ENCODE measurements at places on chromosomes 6 and 20.

- DNase-seq: no peak
These were observed 163.2 kb upstream of the ARID1B start for GRCh38 chr6:156613996-156614395.

DNA sequence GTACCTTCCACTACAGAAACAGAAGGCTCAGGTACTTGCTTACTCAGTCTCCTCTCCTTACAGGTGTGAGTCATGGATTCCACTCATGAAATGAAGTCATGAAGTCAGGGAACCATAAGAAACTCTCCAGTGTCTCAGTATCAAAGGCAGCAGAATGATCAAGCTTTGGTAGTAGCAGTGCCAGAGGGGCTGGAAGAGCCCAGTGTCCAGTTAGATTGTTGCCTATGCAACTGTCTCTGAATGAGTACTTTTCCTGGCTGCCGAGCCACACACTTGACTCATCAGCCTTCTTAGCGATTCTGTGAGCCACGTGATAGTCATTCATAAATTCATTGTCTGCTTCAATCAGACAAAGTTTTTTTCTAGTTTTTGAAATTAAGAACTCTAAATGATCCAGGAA, 52.2 kb upstream of the DTNBP1 start:
- no peak for DNase-seq

- DNase-seq: no peak
These were observed 1.3 kb upstream of the UBE2J1 start for GRCh38 chr6:89353702-89354392.

DNA sequence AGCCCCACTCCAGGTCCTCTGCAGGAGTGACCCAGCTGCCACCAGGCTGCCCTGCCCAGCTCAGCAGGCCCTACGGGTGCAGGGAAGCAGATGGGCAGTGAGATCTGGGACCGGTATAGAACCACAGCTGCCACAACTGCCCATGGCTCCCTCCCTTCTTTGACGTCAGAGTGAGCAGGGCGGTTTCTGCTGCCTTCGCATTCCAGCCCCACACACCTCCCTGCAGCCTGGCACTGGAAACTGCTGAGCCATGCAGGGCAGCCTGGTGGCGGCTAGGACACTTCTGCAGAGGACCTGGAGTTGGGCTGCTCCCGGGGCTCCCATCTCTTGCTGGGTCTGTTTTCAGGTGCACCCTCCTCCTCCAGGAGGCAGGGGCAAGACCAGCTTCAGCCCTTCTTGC, 101.6 kb upstream of the CD93 start:
- DNase-seq: no peak

DNA sequence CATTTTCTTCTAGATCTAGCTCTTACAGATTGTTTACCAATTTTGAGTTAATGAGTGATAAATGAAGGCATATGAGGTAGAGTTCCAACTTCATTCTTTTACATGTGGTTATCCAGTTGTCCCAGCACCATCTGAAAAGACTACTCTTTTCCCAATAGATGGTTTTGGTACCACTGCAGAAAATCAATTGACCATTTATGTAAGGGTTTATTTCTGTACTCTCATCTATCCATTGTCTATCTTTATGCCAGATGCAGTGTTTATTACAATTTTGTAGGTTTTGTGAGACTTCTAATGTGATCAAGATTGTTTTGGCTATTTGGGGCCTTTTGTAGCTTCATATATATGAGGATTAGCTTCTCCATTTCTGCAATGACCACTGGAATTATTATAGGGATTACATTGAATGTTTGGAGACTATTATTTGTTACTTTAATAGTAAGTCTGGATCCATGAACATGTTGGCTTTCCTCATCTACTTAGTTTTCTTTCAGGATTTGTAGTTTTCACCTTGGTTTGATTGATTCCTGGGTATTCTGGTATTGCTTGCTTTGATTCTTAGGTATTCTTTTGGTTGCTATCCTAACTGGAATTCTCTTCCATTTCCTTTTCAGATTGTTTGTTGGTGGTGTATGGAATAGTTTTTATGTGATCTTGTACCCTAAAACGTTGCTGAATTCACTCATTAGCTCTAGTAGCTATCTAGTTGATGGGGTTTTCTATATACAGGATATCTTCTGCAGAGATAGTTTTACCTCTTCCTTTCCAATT, 10.4 kb downstream of the SNRPB start:
- DNase-seq: no peak

- no peak for DNase-seq
These were observed 9.8 kb downstream of the FOXS1 start for GRCh38 chr20:31835554-31835953.

- DNase-seq: no peak
These were observed 51.9 kb downstream of the FAM120B start for GRCh38 chr6:170358496-170358895.

DNA sequence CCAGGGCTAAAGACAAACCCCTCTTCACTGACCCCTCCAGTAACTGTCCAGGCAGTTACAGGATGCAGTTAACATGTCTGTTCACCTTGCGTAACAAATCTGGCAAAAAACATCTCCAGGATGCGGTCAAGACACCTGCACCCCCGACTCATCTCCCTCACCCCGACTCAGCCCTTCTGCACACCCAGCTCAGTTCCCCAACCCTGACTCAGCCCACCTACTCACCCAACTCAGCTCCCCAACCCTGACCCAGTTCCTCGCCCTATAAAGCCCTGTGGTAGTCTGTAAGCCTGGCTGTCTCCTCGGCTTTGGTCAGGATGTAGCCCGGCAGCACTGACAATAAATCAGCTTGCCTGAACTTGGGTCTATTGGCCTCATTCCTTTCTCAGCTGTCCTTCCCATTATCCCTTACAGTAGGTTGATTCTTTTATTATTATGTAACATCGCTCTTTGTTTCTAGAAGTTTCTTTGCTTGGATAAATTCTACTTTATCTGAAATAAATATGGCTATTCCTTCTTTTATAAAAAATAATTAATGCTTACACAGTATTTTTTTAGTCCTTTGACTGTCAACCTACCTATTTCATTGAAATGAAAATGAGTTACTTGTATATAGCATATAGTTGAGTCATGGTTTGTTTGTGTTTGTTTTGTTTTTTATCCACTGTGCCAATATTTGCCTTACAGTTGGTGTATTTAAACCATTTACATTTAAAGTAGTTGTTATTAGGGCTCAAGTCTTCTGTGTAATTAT, 12.9 kb upstream of the ADTRP start:
- DNase-seq: no peak

DNA sequence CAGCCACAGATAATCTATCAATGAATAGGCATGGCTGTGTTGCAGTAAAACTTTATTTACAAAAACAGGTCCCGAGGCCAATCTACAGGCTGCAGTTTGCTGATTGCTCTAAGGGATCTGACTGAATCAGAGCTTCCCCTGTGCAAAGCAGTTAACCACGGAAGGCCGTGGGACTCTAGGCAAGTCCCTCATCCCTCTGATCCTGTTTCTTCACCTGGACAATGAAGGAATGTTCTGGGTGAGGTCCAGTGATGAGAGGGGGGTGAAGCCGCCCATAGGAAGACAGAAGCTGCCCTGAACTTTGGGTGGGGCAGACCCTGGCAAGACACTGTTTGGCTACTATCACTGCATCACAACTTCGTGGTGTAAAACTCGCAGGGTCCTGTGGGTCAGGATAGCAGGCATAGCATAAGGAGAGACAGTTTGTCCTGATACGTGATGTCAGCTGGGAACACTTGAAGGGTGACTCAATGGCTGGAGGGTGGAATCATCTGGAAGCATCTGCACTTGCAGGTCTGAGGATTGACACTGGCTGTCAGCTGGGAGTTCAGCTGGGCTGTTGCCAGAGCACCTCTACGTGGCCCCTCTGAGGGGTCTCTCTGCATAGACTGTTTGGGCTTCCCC, 33.3 kb upstream of the TGM2 start:
- DNase-seq: no peak

GRCh38 chr6:64945450-64945849, 761.6 kb downstream of the EYS start:
- no peak for DNase-seq

DNA sequence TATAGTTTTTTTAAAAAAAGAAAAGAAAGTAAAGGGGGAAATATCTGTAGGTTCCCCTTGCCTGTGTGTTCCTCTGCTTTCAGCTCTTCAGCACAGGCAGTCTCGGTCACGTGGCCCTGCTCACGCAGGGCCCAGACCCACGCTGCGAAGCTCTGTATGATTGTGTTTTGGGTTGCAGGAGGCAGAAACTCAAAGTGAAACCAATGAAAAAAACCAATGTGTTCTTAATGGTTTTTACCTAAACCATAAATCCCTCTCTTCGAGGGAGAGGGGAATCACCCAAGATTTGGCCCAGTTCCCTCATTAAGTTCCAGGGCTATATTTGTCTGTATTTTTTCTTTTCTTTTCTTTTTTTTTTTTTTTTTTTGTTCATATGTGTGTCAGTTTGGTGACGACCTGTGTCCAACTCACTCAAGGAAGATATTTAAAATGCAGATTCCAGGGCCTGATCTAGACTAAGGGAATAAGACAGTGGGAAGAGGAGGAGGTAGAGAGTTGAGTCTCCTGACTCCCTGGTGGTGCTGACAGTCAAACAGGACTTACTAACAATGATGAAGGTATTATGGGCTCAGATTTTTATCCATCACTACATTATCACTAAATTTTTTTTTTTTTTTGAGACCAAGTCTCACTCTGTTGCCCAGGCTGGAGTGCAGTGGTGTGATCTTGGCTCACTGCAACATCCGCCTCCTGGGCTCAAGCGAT, 33.8 kb upstream of the RREB1 start:
- no peak for DNase-seq

DNA sequence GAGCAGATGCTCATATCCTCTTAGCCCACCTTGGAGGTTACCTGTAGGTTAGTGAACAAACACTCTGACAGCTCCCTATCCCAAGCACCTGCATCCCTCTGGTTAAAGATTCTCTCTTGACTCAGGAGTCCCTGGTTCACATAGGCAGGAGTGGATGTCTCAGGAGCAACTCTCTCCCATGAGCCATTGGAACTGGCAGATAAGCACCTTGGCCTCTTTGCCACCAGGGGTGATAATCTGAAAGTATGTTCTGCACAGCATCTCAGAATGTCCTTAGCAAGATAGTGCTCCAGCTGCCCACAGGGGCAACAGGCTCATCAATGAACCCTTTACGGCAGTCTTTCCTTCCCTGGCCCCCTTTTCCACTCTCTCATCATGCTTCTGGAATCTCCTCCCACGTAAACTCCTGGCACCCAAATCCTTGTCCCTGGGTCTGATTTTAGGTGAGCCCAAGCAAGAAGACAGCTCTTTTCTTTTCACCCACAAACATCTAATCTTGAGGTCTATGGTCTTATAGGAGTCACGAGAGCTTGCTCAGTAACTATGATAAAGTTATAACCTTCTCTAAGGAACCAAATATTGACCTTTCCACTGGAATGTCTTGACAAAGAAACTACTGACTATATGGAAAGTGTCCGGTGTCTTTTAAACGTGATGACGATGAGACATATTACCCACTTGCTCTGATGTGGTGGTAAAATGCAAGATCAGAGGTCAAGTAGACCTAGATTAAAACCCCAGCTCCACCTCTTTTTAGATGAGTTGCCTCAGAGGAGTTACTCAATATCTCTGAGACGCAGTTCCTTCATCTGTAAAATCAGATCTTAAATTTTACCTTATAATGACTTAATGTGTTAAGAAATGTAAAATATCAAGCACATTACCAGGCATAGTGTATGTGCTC, 39.8 kb upstream of the ISM1 start:
- DNase-seq: no peak

GRCh38 chr6:381742-382461, 9.7 kb upstream of the IRF4 start:
- DNase-seq: no peak

- DNase-seq: no peak
These were observed 329.8 kb upstream of the SOX4 start for GRCh38 chr6:21263531-21264287.

DNA sequence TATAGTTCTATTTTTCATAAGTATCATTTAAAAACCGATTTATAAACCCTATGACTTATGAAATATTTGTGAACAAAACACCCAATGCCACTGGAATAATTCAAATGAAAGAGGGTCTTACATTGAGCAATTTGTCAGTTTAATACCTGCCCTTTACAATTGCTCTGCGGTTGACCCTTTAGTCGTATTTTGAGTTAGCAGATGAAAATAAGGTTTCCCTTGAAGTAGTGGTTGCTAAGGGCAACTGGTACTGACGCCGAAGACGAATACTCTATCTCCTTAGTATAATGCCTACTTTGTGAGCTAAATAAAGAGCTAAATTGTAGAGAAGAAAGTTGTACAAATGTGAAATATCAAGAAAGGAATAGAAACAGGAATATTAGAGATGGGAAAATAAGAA, 69.4 kb downstream of the KCNQ5 start:
- DNase-seq: no peak

- no peak for DNase-seq
These were observed 28.8 kb upstream of the CD164 start for GRCh38 chr6:109411034-109411433.

GRCh38 chr6:6736791-6737654, 148.5 kb downstream of the LY86 start:
- no peak for DNase-seq

DNA sequence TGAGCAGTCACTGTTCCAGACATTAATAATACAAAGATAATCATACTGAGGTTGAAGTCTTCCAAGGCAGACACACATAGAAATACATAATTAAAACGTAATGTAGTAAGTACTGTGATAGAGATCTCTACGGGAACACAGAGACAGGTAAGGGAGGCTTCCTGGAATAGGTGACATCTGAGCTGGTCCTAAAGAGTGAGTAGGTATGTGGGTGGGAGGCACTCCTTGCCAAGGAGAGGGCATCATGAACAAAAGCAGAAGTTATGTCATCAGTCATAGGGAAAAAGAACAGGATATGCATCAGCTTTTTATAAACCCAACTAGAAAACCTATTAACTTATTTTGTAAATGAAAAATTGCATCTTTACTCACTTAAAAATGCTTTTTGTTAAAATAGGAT, 110.0 kb downstream of the MAP7 start:
- DNase-seq: no peak

DNA sequence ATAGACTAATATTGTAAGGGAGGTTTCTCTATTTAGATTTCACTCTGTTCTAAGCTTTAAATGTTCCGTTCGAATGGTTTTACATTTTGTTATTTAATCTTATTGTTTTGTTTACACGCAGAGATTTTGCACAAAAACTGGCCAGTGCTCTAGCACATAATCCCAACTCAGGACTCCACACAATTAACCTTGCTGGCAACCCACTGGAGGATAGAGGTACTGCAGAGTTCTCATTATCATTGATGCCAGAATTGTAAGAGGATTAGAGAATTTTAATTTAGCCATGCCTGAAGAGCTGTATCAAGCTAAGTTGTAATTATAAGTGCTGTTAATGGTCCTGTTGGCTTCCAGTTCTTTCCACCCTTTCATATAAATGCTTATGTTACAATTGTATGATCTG, 179.7 kb upstream of the SCGN start:
- no peak for DNase-seq

DNA sequence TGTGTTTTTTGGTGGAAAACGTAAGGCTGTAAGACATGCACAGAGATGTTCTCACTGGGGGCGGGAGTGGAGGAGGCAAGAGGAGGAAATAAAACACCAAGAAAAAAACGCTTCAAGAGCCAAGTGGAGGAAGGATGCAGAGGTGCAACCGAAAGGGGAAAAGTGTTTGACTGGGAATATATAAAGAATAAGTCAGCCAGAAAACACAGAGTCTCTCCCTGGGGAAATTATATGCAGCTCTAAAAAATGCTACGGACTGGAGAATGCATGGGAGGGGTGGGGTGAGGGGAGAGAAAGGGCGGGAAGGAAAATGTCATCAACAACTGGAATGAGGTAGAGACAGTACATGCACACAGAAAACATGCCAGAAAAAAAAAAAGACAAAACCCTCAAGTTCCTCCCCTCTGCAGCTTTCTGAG, 133.5 kb downstream of the SCML4 start:
- no peak for DNase-seq

GRCh38 chr6:7239590-7239948, 73.4 kb downstream of the SSR1 start:
- no peak for DNase-seq
